Mesenchymal stem cell (in vitro differentiated cells and primary cell): ENCODE measurements at places on chromosomes 1 and 21.

GRCh38 chr1:43648221-43648847 lies 1.6 kb upstream of the KDM4A start:
- peaks cover 8% of the 10 kb centered on the region for H3K4me1 ChIP-seq
- peaks cover 9% of the 10 kb centered on the region for H3K27me3 ChIP-seq
- DNase-seq: peak; percentile 32
- H3K27ac ChIP-seq: no peak overlapping the region

DNA sequence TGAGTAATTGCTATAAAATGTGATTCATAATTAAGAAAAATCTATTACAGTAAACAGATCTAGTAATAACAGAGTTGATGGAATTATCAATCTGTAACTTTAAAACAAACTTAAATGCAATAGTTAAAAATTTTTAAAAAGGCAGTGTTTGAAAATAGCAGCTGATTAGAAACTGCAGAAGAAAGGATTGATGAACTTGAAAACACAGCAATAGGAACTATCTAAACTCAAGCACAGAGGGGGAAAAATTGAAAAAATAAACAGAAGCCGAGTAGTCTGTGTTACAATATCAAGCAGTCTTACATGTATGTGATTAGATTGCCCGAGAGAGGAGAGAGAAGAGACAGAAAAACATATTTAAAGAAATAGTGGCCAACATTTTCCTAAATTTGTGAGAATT lies 569.0 kb upstream of the B3GALT2 start:
- no peaks in the 10 kb centered on the region for H3K4me1 ChIP-seq
- H3K36me3 ChIP-seq: no peaks in the 10 kb centered on the region
- no peaks in the 10 kb centered on the region for H3K27me3 ChIP-seq
- no peak for DNase-seq

DNA sequence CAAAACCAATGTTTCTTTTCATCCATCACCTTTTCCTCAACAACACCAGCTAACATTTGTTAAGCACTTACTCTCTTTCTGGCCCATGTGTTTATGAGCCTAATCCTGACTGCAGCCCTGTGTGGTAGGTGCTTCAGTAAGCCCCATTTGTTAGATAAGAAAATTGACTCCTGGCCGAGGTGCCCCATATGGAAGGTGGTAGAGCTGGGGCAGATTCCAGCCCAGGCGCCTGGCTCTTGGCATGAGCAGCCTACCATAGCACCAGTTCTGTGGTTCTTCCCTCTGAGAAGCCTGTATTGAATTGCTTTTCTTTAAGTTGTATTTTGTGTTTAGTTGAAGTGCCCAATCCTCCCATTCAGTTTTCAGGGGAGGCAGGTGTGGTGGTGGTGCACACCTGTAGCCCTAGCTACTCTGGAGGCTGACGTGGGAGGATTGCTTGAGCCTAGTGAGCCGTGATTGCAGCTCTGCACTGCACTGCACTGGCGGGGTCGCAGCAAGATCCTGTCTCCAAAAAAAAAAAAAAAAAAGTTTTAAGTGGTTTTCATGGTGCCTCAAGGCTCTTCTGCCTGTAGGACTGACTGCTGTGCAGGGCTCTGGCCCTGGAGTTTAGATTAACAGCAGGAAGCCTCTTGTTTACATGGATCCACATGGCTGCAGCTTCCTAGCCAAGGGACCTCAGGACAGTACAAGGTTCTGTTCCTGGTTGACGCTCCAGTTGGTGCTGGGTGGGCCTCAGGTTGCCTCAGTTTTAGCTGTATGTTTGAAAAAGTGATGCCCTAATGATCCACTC lies 125.9 kb downstream of the MRPS6 start:
- peaks cover 29% of the 10 kb centered on the region for H3K4me1 ChIP-seq
- H3K27ac ChIP-seq: no peak overlapping the region
- no peak overlapping the region for H3K4me3 ChIP-seq
- H3K27me3 ChIP-seq: no peaks in the 10 kb centered on the region
- H3K36me3 ChIP-seq: peaks cover 4% of the 10 kb centered on the region

- H3K4me3 ChIP-seq: no peak overlapping the region
- DNase-seq: no peak
- no peaks in the 10 kb centered on the region for H3K4me1 ChIP-seq
- H3K27ac ChIP-seq: no peak overlapping the region
- H3K27me3 ChIP-seq: no peaks in the 10 kb centered on the region
- no peaks in the 10 kb centered on the region for H3K36me3 ChIP-seq
Measured at GRCh38 chr1:100516857-100517256, 21.1 kb upstream of the GPR88 start.

DNA sequence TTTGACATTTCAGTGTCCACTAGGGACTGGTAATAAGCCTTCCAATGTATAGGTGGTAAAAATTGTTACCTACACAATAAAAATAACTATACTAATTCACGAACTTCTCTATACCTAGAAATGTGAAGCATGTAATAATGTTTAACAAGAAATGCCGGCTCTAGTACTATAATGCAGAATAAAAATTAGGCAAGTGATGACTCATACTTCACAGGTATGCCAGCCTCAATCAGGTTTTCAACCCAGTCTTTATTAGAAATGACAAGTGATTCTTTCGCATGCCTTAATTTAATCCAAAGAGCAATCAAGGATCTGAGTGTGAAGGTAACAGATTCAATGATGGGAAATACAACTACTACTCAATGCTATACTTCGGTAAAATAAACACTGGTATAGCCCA lies 134.9 kb downstream of the RERE start:
- peaks cover 3% of the 10 kb centered on the region for H3K4me1 ChIP-seq
- no peak overlapping the region for H3K4me3 ChIP-seq
- no peaks in the 10 kb centered on the region for H3K36me3 ChIP-seq
- no peak for DNase-seq

DNA sequence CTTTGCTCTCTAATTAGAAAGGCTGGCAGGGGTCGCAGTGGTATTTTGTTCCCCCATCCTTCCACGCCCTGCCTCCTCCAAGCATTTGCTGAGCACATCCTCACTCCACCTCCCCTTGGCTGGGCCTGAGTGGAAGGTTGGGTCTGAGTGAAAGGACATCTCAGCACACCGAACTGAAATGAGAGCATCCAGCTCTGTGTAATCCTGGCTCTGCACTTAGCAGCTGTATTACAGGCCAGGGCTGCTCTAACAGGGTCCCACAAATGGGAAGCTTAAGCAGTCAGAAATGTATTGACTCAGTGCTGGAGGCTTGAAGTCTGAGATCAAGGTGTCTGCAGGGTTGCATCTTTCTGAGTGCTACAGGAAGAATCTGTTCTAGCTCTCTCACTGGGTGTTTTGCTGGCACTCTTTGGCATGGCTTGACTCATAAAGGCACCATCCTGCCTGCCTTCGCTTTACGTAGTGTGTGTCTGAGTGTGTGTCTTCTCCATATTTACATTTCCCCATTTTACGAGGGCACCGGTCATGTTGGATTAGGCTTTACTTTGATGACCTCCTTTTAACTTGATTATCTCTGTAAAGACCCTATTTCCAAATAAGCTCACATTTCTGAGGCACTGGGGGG lies 48.5 kb upstream of the IGSF21 start:
- no peak overlapping the region for H3K27ac ChIP-seq
- DNase-seq: no peak
- H3K4me1 ChIP-seq: no peaks in the 10 kb centered on the region
- peaks cover 63% of the 10 kb centered on the region for H3K27me3 ChIP-seq

DNA sequence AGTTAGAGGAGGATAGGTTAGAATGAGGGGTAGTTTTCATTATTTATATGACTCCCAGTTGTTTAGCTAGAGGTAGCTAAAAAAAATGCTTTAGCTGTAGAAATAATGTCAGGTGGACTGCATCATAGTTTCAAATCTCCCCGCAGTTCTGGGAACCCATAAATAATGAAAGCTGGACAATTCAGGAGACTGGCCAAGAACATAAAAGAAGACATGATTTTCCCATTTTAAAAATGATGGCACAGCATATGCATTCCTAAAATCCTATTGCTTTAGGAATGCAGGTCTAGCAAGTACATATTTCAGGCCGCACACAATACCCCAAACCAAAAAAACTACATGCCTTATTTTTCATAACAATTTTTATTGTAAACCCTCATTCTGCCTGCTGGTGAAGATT lies 143.3 kb downstream of the CTH start:
- H3K27me3 ChIP-seq: peaks cover 4% of the 10 kb centered on the region
- H3K27ac ChIP-seq: no peak overlapping the region
- no peaks in the 10 kb centered on the region for H3K36me3 ChIP-seq
- DNase-seq: no peak
- H3K4me3 ChIP-seq: no peak overlapping the region
- no peaks in the 10 kb centered on the region for H3K4me1 ChIP-seq

DNA sequence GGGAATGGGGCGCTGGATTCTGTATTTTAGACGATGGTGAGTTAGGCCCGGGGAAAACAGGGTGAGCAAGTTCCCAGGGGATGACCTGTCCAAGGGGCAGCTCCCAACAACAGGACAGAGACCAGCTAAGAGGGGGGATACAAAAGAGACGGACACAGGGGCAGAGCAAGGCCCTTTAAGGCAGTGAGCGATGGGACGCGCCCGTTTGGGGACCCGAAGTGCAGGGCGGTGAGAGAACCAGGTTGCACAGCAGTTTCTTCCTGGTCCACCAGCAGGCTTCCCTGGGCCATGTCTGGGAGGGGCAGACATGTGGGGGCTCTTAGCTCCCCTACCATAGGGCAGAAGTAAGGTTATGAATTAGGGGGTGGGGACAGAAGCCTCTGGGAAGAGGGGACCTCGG lies 22.0 kb downstream of the INAVA start:
- no peak overlapping the region for H3K27ac ChIP-seq
- no peak for DNase-seq
- no peak overlapping the region for H3K4me3 ChIP-seq

DNA sequence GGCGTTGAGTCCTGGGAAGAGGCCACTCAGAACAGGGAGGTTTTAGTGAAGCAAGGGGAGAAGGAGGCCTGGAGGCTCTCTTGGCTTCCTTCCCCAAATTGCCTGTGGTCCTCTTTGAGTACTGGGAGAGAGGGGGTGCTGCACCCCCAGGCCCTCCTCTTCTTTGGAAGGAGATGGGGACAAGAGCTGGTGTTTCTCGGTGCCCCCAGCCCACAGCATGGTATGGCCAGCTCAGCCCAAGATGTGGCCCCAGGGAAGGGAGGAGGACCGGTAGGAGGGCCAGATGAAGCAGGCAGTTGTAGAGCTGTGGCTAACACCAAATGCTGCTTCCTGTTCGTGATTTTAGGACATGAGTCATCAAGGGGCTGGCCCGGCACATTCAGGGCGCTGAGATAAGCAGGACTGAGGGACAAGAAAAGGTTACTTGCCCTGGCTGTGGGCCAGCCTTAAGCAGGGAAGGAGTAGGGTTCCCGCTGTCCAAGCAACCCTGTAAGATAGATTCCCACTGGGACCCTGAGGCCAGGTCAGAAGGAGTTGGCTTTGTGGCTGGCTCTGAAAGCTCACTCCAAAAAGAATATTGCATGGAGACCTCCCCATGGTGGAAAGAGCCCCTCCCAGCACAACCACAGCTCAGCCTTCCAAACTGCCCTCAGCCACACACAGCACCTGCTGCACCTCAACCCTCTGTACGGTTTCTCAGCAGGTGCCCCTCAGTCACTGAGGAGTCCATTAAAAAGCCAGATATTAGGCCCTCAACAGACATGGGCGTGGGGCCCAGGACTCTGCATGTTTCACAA lies 4.9 kb upstream of the TNFRSF1B start:
- peak; percentile 88 for DNase-seq
- peaks cover 27% of the 10 kb centered on the region for H3K4me1 ChIP-seq
- H3K27ac ChIP-seq: no peak overlapping the region
- H3K4me3 ChIP-seq: no peak overlapping the region
- H3K27me3 ChIP-seq: no peaks in the 10 kb centered on the region

DNA sequence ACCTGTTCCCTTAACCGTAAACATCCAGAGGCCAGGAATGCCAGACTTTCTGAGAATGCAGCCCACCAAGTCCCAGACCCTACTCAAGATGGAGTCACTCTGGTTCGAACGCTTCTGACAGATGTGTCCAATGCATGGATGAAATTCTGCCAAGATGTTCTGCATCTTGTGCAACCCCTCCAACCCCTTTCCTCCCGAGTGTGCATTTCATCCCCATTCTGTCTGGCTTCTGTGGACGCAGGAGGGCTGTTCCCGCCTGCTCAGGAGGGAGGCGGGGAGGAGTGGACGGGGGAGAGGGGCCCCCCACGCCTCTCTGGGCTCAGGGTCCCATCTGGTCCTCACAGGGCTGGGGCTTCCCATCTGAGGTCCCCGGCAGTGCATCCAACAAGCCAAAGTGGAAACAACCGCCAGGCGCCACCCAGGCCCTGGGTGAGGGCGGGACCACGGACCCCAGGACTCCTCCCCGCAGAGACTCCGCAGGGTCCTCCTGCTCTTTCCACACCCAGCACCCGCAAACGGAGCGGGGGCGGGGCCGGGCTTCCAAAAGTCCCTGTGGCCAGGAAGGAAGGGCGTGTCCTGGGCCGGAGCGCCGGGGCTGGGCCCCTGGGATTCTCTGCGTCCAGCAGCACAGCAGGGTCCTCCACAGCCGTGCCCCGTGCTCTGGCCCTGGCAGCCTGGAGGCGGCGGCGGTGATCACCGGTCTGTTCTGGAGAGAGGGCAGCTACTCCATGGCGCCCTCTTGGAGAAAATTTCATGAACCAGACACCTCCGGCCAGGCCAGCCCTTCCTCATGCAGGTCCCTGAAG lies 27.8 kb upstream of the SUMO3 start:
- no peak overlapping the region for H3K27ac ChIP-seq
- peaks cover 37% of the 10 kb centered on the region for H3K27me3 ChIP-seq
- H3K4me1 ChIP-seq: peaks cover 18% of the 10 kb centered on the region
- H3K4me3 ChIP-seq: peak overlapping the region; percentile 71

DNA sequence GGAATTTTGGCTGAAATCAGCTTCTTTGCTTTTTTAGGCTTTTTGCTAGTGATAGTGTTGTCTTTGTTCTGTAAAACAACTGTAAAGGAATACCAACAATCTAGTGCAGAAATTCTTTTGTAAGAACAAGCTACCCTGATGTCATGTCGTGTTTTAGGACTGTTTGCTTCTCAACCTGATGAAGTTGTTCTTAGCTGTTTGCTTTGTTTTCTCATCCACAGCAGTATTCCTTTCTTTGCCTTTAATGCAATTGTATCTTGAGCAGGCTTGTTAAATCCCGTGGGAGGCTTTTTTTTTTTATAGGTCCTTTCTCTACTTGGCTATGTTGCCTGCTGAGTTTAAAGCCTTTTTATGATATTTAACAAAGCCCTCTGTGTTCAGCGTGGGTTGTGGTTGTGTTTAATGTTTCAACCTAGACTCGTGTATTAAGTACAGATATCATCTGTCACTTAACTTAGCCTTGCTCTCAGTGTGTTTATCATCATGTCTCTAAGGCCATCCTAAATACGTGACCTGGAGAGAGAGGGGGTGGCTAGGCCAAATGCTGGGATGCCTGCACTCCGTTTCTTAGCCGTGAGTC lies 31.6 kb downstream of the ADARB1 start:
- DNase-seq: no peak
- peaks cover 22% of the 10 kb centered on the region for H3K4me1 ChIP-seq

- no peaks in the 10 kb centered on the region for H3K27me3 ChIP-seq
- peaks cover 10% of the 10 kb centered on the region for H3K4me1 ChIP-seq
- no peak overlapping the region for H3K27ac ChIP-seq
- no peak overlapping the region for H3K4me3 ChIP-seq
Measured at GRCh38 chr1:77532641-77533040, 149.8 kb downstream of the ZZZ3 start.

- no peak overlapping the region for H3K4me3 ChIP-seq
- H3K36me3 ChIP-seq: no peaks in the 10 kb centered on the region
- H3K27me3 ChIP-seq: no peaks in the 10 kb centered on the region
- H3K4me1 ChIP-seq: no peaks in the 10 kb centered on the region
Measured at GRCh38 chr1:220925707-220926106, 46.5 kb downstream of the HLX start.
